ENCODE measurements at places on chromosomes 11 and 22.

- DNase-seq = no peak
These were observed 158.4 kb downstream of the ETS1 start for GRCh38 chr11:128428935-128429334.

GRCh38 chr11:126194121-126194543 lies 17.3 kb downstream of the RPUSD4 start:
- no peak for DNase-seq

DNA sequence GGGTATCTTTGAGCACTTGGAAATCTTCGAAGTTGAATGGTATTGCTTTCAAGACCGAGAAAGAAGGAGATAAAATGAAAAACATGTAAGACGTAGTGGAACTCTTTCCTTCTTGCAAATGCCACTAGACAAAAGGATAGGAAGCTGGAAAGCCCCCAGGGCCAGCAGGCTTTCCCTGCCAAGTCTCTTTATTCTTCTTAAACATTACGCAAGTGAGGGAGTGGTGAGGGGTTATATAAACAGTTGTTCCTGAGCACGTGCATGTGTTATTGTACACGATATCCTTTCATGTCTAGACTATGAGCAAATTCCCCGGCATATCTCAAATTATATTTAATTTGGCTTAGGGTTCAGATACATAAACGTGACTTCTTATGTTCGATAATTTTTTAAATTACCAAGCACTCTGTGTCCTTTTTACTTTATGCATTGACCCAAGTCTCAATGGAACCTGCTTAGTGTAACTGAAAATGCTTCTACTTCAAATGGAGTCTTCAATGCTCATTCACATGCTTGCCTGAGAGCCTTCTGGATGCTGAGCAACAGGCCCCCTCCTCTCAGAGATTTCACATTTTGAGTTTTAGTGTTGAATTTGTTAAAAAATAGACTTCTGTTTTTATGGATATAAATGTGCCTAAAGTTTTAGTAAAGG lies 59.0 kb downstream of the PPP2R1B start:
- DNase-seq = no peak

DNA sequence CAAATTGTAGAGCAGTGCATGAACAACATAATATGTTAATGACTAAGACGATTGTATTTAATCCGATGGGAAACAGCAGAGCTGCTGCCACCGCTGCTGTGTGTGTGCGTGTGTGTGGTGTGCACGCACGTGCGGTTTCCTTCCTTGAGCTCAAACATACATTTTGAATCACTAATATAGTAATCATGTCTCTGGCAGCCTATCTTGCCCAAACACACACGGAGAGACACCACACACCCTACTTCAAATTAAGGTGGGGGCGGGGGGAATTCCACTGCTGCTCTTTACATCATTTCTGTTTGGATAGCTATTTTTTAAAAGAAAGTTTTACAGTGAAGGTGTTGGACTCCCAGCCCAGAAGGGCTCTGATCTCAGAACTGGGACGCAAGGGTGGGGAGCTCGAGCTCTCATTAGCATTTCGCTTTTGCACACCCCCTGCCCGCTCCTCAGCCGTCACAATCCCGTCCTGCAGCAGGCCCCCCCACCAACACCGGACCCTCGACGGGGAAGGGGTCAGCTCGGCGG lies 651 bp upstream of the FAM83F start:
- no peak for DNase-seq

- DNase-seq = no peak
These were observed 8.7 kb downstream of the SPTBN2 start for GRCh38 chr11:66720223-66720898.

DNA sequence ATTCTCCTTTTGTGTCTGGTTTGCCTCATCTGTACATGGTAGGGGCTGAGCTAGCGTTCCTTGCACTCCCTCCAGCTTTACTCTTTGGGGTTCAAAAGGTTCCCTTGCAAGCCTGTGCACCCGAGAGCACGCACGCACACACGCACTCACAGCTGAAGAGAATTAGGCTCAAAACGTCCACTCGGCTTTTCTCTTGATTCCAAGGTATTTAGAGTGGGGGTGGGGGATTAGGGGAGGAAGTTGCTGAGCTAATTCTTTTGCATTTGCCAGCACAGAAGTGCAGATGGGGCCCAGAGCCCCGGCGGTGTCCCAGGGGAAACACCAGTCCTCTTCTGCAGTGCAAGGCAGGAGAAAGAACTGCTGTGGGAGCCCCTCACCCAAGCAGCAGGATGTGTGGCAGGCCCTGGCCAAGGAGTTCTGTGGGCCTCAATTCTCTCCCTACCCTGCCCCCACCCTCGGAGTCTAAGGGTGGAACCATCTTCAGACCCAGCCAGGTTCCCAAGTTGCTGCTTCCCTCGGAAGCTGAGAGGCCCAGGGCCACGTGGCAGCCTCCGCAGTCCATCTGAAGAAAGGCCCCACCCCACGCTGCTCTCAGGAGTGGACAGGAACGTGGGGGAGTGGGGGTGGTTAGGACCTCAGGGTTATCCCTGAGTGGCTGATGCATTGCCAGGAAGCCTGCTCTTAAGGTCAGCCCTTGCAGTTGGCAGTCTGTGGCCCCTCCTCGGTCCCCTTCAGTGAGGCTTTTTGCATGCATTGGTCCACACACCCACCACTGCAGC lies 3.8 kb upstream of the KCNQ1OT1 start:
- no peak for DNase-seq

DNA sequence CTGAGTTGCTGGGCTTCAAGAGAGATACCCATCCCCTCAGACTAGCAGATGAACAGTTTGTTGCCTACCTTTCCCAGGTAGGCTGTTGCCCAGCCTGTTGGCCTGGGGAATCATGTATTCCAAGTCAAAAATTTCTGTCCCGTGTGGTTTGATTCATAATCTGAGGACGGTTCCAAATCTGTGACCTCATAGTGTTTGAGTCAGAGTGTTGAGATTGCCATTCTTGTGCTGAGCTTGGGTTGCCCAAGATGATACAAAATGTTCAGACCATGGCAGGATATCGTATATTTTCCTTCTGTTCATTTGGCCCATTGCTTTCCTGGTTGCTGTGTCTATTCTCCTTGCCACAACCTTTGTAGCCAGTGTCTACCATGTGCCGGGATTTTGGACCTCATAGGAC lies 64.3 kb downstream of the CYB5R2 start:
- no peak for DNase-seq

GRCh38 chr22:49302530-49302929 lies 525.1 kb downstream of the BRD1 start:
- no peak for DNase-seq

DNA sequence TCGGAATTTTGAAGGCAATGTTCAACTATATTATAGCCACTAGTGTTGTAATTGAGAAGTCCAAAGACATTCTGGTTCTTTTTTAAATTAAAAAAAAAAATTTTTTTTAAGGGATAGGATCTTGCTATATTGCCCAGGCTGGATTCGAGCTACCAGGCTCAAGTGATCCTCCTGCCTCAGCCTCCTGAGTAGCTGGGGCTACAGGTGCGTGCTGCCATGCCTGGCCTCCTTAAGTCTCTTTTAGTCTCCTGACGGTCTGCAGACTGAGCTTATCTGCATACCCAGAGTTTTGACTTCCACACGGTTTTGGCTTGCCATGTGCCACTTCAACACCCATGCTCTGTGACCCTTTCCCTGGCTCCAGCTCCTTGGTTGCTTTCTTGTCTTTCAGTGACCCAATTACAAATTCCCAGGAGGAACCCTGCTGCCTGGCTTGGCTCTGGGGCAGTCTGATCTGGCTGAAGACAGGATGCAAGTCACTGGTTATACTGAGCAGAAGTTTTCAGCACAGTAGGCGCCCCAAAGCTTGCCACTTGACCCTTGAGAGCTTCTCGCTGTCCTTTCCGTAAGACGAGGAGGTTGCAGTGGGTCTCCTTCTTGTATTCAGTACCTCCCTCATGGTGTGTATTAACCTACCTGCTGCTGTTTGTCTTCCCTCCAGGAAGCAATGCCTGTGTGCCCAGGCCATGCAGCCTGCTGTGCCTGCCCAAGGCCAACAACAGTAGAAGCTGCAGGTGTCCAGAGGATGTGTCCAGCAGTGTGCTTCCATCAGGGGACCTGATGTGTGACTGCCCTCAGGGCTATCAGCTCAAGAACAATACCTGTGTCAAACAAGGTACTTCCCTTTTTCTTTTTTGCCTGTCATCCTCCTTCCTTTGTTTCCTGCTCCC lies 113.8 kb upstream of the SORL1-AS1 start:
- DNase-seq = no peak

- no peak for DNase-seq
These were observed 35.5 kb upstream of the GAB4 start for GRCh38 chr22:17043521-17043920.

- no peak for DNase-seq
These were observed 300.3 kb downstream of the ST3GAL4 start for GRCh38 chr11:126655807-126656128.

DNA sequence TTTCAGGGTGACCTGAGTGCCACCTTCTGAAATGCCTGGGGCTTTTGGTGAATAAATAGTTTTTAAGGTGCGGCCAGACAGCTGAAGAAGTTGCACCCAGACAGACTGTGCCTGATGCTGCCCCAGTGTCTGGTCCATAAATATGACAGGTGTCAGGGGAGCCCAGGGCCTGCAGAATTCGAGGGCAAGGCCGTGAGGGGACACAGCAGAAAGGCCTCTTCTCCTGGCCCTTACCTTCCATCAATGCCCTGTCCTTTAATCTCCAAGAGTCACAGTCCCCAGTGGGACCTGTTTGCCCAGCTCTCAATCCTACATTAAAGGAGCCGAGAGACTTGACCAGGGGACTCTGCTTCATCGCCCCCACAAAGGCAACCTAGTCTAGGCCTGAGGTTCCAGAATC lies 45.7 kb downstream of the NAT10 start:
- DNase-seq = no peak

DNA sequence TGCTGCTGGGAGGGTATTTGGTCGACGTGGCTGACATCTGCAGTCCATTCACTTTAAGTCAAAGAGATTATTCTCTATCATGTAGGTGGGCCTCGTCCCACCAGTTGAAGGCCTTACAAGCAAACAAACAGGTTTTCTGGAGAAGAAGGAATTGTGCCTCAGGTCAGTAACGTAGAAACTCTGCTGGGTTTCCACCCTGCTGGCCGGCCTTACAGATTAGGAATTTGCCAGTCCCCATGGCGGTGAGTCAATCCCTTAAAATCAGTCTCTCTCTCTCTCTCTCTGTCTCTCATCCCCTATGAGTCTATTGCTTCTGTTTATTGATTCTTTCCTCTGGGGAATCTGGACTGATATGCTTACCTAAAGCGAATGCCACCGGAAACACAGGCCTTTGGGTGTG lies 75.4 kb upstream of the FGF3 start:
- no peak for DNase-seq

DNA sequence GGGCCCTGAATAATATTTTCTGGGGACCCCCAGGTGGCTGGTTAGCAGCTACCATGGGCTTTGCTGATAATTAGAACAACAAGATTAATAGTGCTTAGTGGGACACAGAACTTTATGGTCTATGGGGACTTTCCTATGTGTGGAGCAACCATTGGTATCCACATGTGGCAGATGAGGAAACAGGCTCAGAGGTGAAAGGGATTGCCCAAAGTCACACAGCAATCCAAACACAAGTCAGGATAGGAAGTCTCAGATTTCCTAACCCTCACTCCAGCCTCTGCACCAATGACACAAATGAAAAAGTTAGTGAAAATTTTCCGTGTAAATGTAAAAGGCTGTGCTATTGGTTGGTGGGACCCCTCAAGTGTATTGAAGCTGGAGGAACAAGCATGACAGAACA lies 15.3 kb upstream of the SLCO2B1 start:
- no peak for DNase-seq

Data from GM12891 (cell line).